ENCODE measurements at places on chromosomes 2 and 18.

- no peak overlapping the region for H3K27ac ChIP-seq
- H3K4me1 ChIP-seq = no peaks in the 10 kb centered on the region
- no peak overlapping the region for H3K4me3 ChIP-seq
- no peak for DNase-seq
- no peaks in the 10 kb centered on the region for H3K36me3 ChIP-seq
- H3K27me3 ChIP-seq = no peaks in the 10 kb centered on the region
Measured at GRCh38 chr2:67466734-67467133, 69.6 kb downstream of the ETAA1 start.

GRCh38 chr2:127121353-127121752 lies 14.4 kb upstream of the BIN1 start:
- no peak overlapping the region for H3K27ac ChIP-seq
- peaks cover 6% of the 10 kb centered on the region for H3K27me3 ChIP-seq
- DNase-seq = no peak
- no peaks in the 10 kb centered on the region for H3K4me1 ChIP-seq
- H3K36me3 ChIP-seq = no peaks in the 10 kb centered on the region

DNA sequence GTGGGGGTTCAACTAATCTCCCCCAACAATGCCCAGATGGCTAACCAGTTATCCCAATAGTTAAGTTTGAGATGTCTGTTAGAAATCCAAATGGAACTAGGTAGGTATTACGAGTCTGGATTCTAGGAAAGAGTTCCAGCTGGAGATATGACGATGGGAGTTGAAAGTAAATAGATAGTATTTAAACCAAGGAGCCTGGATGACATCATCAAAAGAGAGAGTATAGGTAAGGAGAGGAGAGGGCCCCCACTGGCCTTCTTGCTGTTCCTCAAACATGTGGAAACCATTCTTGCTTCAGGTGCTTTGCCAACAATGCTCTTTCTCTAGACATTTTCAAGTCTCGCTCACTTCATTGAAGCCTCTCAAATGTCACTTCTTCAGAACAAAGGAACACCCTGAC lies 26.0 kb upstream of the PAIP2B start:
- H3K27me3 ChIP-seq = peaks cover 19% of the 10 kb centered on the region
- H3K4me1 ChIP-seq = no peaks in the 10 kb centered on the region
- no peak overlapping the region for H3K4me3 ChIP-seq

GRCh38 chr2:43984533-43984932 lies 11.3 kb downstream of the LRPPRC start:
- H3K36me3 ChIP-seq = peaks cover 65% of the 10 kb centered on the region
- DNase-seq = no peak
- H3K27ac ChIP-seq = no peak overlapping the region
- no peaks in the 10 kb centered on the region for H3K27me3 ChIP-seq
- peaks cover 28% of the 10 kb centered on the region for H3K4me1 ChIP-seq

DNA sequence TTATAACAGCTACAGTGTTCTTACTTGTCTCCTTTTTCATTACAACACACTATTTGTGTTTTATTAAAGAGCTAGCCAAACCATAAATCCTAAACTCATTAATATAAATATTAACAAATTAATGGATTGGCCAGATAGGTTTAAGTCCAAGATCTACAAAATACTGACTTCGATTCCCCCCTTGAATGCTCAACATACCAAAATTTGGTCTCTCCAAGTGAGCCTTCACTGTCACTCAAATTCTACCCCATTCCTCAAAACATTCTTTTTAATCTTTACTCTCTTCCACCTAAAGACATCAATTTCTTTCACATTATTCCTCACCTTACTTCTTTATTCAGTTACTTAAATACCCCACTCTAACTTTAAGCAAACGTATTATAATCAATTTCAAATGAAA lies 281.5 kb downstream of the ICOS start:
- H3K27ac ChIP-seq = no peak overlapping the region
- H3K27me3 ChIP-seq = peaks cover 7% of the 10 kb centered on the region
- H3K4me3 ChIP-seq = no peak overlapping the region
- no peaks in the 10 kb centered on the region for H3K36me3 ChIP-seq
- H3K4me1 ChIP-seq = no peaks in the 10 kb centered on the region

DNA sequence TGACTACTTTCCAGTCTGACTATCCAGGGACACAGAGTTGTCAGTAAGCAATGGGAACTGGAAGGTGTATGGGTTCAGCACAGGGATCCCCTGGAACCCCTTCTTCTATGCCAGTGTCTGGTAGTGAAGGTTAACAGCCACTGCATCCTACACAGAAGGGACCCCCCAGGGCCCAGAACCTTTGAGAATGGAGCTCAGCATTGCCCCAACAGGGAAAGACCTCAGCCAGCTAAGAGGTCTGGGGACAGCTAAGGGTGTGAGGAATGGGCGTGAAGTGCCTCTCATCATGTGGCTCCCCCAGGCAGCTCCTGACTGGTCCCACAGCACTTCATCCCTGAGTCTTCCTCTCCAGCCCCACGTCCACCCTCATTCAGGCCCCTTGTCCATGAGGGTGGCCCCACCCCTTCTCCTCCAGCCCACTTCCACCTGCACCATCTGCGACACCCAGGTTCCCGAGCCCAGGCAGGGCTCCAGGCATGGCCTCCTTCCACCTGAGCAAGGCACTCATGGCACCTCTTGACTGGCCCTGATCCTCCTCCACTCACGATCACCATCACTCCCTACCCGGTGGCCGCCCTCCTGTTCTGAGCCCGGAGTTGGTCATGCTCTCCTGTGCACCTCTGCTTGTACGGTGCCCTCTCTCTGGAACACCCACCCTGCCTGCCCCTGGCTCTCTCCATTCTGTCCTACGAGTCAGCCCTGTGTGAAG lies 77.1 kb downstream of the SFXN5 start:
- H3K4me1 ChIP-seq = no peaks in the 10 kb centered on the region
- H3K27ac ChIP-seq = no peak overlapping the region
- DNase-seq = peak; percentile 6
- H3K36me3 ChIP-seq = no peaks in the 10 kb centered on the region

- peak; percentile 24 for DNase-seq
- no peak overlapping the region for H3K4me3 ChIP-seq
- H3K27me3 ChIP-seq = peaks cover 11% of the 10 kb centered on the region
- H3K27ac ChIP-seq = no peak overlapping the region
- peaks cover 9% of the 10 kb centered on the region for H3K4me1 ChIP-seq
Measured at GRCh38 chr18:58135701-58136331, 91.8 kb downstream of the NEDD4L start.

DNA sequence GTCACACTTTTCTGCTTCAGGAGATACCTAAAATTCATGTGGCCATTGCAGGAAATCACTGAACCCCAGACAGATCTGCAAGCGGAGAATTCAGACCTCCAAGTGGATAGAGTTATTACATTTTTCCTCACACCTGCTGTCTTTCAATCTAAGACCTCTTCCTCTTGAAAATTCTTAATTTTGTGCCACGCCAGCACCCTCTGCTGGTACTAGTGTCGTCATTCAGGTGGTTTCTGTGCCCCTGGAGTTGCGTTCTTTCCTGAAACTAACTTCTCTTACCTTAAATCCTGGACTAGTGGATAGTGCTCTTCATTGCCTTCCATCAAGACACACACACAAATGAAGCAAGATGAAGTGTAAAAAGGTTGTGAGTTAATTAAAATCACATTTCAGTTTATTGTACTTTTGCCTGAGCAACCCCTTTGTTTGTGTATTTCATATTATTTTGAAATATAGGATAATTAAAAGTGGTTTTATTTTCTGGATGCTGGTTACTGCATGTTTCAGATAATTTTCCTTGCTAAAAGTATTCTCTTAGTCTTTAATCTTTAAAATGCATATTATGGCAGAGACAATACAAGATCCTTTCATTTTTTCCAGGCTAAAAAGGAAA lies 1.6 kb upstream of the DNER start:
- no peak overlapping the region for H3K4me3 ChIP-seq
- no peaks in the 10 kb centered on the region for H3K36me3 ChIP-seq
- DNase-seq = no peak
- peaks cover 4% of the 10 kb centered on the region for H3K4me1 ChIP-seq

GRCh38 chr2:104402825-104403224 lies 451.1 kb upstream of the POU3F3 start:
- H3K4me3 ChIP-seq = no peak overlapping the region
- no peak for DNase-seq
- no peaks in the 10 kb centered on the region for H3K36me3 ChIP-seq
- H3K4me1 ChIP-seq = no peaks in the 10 kb centered on the region
- H3K27ac ChIP-seq = no peak overlapping the region

DNA sequence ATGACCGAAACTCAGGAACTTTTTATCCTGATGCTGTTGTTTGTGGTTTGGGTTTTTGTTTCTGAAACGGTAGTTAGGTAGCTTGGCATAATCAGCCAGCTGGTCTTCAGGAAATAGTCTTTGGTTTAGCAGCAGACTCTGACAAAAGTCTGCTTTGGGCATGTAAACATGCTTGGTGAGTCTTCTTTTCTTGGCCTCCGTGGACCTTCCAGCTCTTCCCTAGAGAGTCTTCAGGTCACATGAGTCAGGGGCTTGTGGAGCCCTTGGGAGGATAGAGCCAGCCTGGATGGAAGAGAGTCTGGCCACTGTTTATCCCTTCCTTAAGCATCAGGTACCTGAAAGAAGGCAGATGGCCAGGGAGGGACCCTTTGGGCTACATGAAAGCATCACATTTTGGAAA lies 154.5 kb downstream of the MGAT5 start:
- DNase-seq = no peak
- H3K4me3 ChIP-seq = no peak overlapping the region
- H3K27ac ChIP-seq = no peak overlapping the region
- peaks cover 5% of the 10 kb centered on the region for H3K4me1 ChIP-seq
- peaks cover 6% of the 10 kb centered on the region for H3K27me3 ChIP-seq

DNA sequence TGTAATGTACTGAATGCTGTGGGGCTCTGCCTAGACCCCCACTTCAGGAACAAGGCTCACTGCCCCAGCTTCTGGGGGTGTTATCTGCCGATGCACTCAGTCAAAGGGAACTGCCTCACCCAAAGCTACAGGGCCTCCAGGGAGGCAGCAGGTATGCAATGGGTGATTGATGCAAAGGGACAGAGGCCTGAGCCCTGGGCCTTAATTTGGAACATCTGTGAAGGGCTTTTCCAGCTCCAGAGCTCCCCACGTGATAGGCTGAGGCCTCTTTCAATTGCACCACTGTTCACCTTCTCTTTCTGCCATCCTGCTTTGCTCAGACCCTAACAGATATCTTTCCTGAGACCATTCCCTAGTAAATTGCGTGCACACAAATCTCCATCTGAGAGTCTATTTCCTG lies 131.0 kb downstream of the ATL2 start:
- H3K4me1 ChIP-seq = no peaks in the 10 kb centered on the region
- H3K27ac ChIP-seq = no peak overlapping the region
- DNase-seq = no peak
- H3K4me3 ChIP-seq = no peak overlapping the region
- no peaks in the 10 kb centered on the region for H3K36me3 ChIP-seq

- H3K4me3 ChIP-seq = no peak overlapping the region
- no peaks in the 10 kb centered on the region for H3K36me3 ChIP-seq
- DNase-seq = no peak
- H3K27me3 ChIP-seq = peaks cover 27% of the 10 kb centered on the region
Measured at GRCh38 chr2:233048569-233049193, 11.5 kb upstream of the INPP5D start.

DNA sequence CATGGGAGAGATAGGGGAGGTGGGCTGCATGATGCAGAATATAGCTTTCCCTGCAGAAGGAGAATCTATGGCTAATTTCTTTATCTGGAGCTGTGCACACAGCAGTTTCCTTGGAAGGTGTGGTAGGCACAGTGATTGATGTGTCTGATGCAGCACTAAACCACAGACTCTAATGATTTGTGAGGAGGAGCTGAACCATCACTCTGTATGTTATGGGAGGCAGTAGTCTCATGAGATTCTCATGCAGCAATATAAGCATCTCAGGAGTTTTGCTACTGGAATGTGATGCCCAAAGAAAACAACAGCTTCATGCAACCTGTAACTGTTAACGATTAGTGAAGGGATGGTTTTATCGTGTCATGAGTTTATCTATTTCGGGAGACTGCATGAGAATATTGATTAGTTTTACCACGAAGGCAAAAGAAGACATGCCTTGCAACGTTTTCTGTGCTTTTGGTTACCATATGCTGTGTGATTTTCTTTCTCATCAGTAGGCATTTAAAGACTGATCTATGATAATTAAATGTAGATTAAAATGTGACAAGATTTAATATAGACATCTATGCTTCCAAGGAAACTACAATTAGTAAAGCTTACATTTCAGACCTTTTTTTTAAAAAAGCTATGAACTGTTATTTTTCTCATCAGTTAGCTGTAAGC lies 286.8 kb downstream of the ARL6IP6 start:
- H3K27me3 ChIP-seq = no peaks in the 10 kb centered on the region
- no peaks in the 10 kb centered on the region for H3K36me3 ChIP-seq
- no peak for DNase-seq

GRCh38 chr2:44526352-44526751 lies 164.6 kb downstream of the CAMKMT start:
- H3K4me1 ChIP-seq = no peaks in the 10 kb centered on the region
- H3K27me3 ChIP-seq = no peaks in the 10 kb centered on the region
- H3K27ac ChIP-seq = no peak overlapping the region
- no peak overlapping the region for H3K4me3 ChIP-seq
- no peak for DNase-seq

DNA sequence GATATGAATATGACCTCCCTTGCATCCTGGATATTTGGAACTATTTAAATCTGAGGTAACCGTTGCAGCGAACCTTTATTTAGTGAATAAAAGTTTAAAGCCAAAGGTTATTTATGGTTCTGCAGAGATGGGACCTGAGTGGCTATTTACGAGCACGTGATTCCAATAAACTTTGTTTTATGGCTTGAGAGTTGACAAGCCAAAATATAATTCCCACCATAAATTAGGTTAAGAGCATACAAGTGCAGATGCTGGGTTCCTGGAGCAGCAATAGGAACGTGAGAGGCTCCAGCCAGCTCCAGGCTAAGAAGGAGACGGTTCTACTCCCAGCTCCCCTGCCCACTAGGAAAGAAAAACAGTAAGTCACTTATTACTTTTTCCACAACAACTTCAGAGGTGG lies 5.2 kb upstream of the HOXD4 start:
- peaks cover 86% of the 10 kb centered on the region for H3K27me3 ChIP-seq
- H3K4me1 ChIP-seq = no peaks in the 10 kb centered on the region
- no peak for DNase-seq

DNA sequence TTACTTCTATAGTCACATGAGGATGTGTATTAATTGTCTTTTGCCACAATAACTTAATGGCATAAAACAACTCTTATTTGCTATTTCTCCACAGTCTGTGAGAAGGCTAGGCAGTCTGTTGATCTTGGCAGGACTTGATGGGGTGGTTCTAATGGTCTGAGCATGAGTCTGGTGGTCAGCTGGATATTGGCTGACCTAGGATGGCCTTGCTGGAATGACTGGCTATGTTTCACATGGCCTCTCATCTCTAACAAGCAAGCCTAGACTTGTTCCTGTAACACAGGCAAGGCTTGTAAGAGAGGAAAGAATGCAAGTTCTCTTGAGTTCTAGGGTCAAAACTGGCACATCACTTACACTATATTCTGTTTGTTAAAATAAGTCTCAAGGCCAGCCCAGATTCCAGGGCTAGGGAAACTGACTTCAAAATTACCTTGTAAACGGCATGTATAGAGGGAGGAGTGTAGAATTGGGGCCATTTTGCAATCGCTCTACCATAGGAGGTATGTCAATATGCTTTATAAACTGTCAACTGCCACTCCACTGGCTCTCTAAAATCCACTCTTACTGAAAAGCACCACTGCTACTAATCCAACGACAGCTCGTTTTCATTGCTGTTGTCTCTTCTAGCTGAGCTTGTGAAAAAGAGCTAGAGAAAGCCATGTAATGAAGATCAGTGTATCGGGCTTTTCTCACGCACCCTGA lies 325.0 kb upstream of the PKDCC start:
- peaks cover 6% of the 10 kb centered on the region for H3K4me1 ChIP-seq
- H3K27ac ChIP-seq = no peak overlapping the region
- no peak overlapping the region for H3K4me3 ChIP-seq
- no peak for DNase-seq

GRCh38 chr2:151718247-151718646 lies 16.0 kb downstream of the NEB start:
- H3K27ac ChIP-seq = no peak overlapping the region
- H3K36me3 ChIP-seq = no peaks in the 10 kb centered on the region
- H3K4me3 ChIP-seq = no peak overlapping the region
